Stimulated activated CD8-positive, alpha-beta memory T cell treated with anti-CD3 and anti-CD28 coated beads, Interleukin-2, amount 100 ng/mL, for 1 hour (primary cell): ENCODE measurements at places on chromosomes 16 and 17.

- DNase-seq: no peak
These were observed 423.3 kb upstream of the MAF start for GRCh38 chr16:80023865-80024264.

GRCh38 chr16:54326266-54326662 lies 39.7 kb upstream of the IRX3 start:
- no peak for DNase-seq

- no peak for DNase-seq
These were observed 1.6 kb downstream of the COASY start for GRCh38 chr17:42563543-42563942.

DNA sequence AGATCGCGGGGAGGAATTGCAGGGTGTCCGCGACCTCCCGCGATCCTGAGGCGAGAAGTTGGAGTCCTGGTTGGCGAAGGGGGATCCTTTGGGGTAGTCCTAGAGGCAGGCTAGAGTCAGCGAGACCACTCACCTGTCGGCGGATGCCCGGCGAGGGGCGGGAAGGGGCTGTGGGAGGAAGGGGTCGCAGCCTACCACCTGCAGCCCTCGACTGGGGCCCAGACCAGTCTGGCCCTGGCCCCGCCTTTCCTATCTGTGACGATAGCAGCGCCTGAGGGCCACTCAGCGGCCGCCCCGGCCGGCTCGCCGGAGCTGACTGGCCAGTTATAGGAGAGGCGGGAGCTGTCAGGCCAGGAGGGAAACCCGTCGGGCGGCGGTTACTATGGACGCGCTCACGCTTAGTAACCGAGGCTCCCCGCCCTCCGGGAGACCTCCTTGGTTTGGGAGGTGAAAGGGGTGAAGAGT lies at the start of gene TEKT3:
Gene TEKT3, minus strand, starts transcription at position 213 of the 465 bp plus-strand sequence. CDS start 10,012 bp downstream, outside the sequence.
- no peak for DNase-seq

GRCh38 chr17:48127371-48128051 lies 19.9 kb downstream of the SNX11 start:
- DNase-seq: no peak

DNA sequence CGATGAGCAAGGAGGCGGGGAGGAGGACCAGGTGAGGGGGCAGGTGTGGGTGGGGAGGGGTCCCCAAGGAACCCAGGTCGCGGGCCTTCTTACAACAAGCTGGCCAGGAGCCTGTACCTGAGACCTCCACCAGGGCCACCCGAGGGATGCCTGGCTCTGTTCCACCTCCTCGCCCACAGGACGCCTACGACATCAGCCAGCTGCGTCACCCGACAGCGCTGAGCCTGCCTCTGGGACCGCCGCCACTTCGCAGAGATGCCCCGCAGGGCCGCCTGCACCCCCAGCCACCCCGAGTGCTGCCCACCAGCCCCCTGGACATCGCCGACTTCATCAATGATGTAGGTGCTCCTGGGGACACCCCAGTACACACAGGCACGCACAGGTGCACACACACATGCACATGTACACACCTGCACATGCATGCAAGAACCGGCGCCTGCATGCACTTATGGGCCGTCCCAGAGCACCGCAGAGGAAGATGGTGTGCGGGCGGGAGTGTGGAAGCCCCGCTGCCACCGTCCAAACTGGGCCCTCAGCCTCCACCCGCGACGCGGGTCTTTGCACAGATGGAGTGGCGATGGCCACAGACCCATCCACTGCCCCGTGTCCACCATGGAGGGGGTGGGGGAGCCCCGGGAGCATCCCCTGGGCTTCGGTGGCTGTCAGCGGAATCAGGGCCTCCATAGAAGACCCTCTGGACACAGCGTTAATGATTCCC lies 6.6 kb downstream of the SLC22A31 start:
- DNase-seq: no peak

- DNase-seq: no peak
These were observed 8.8 kb downstream of the CTRB1 start for GRCh38 chr16:75227361-75228142.

DNA sequence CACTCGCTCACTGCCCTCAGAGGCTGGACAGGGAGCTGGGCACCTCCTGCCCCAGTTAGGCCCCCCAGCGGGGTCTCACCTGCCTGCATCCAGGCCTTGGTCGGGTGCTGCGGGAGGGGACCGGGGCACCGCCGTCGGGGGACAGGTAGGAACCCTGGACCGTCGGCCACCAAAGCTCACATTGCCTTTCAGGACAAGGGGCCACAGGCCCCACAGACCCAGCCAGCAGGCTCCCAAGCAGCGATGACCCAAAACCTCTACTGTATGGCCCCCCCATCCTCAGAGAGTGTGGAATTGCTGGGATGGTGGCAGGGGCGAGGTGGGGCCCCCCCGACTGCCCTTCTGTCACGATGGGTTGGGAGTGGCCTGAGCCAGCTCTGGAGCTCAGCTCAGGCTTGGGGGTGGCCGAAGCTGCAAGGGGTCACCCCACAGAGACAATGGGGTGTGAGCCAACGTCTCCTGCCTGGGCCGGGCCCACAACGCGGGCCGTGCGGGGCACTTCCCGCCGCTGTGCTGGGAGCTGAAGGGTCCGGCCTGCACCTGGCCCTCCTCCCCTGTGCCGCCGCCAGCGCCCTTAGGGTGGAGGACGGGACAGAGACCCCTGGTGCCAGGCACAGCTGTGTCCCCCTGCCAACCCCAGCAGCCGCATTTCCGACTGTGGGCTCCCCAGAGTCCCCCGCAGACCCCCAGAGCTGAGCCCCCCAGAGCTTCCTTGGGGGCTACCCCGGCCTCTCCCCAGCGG lies 498 bp downstream of the IGFALS start:
- no peak for DNase-seq

DNA sequence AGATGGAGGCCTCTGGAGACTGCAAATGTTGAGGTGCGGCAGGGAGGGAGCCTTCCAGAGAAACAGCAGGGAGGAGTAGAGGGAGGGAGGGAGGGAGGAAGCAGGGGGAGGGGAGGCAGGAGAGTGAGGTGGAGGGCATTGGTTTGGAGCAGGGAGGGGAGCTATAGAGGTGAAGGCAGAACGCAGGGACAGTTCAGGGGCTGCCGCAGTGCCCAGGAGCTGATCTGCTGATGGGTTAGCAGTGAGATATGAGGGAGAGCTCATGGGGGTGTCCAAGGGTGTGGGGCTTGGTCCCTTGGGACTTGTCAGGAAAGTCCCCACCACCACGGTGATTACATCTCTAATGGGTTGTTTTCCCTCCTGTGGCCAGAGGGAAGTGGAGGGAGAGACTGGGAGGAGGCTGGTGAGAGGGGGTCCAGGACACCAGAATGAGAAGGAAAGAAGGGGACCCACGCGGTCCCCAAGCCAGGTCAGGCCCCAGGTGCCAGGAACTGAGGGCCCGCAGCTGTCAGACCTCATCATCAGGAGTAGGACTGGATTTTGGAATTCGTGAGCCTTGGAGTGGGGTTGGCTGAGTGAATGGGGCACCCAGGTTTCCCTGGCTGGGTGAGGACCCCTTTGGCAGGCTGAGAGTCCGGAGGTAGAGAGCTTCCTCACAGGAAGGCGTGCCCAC lies 11.2 kb downstream of the CA4 start:
- DNase-seq: no peak
